ENCODE measurements at places on chromosomes 12 and 14.

GRCh38 chr12:102503056-102503681 lies 22.8 kb upstream of the IGF1 start:
- DNase-seq: no peak

DNA sequence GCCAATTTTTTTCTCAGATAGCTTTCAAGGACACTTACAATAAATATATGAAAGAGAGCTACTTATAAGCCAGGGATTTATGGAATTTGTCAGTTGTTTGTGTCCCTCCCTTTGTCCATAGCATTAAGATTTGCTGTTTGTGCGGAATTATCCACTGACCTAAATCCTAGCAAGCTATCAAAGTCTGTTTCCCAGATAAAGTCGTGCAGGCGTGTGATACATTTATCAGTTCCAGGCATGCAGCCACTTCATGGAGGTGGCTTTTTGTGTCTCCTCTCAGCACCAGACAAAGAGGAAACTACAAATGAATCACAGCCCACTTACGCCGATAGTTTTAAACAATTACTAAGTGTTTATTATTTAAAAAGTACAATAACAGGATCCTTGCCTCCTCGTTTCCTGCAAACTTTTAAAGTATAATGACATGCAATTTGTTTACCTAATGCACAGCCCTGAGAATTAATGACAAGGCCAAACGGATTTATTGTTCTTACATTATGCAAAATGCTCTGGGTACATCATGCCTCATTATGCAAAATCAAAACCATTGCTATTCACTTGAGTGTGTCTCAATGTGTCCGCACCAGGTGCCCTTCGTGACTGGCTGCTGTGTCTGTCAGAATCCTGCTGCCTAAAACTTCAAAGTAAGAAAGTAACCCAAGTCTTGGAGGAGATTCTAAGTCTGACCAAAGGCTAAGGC lies 423.2 kb downstream of the GLT1D1 start:
- no peak for DNase-seq

DNA sequence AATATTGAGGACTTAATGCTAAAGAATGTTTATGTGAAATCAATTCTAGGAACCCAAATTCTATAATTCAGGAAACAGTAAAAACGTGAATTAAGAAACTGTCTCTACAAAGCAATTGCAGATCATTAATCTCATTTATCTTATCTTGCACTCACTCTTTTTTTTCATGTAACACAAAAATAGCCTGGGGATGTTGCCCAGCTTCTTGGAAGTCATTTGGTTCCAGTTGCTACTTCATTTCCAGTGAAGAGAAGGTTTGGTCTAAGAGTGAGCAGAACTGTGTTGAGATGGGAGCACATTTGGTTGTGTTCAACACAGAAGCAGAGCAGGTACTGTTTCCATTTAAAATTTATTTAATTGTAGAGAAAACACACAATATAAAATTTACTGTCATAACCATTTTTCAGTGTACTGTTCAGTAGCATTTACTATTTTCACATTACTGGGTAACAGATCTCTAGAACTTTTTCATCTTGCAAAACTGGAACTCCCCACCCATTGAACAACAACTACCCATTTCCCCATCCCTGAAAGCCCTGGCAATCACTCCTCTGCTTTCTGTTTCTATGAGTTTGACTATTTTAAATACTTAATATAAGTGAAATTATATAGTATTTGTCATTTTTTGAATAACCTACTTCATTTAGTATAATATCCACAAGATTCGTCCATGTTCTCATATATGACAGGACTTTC lies 9.7 kb downstream of the CLEC6A start:
- DNase-seq: no peak

DNA sequence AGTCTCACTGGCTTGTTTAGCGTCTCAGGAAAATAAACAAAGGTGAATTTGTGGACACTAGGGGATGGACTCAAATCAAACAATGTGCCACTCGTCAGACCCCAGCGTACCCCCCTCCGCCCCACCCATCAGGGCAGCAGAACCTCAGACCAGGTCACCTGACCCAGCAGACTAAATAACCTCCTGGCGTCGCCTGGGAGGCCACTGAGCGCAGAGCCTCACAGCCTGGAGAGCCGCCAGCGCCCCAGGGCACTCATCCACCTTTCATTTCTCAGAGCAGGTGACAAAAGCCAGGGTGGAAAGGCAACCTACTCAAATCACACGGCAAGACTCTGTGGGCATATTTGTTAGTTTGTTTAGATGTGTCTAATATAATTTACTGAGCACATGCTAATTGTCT lies 100.9 kb downstream of the DICER1 start:
- no peak for DNase-seq

- DNase-seq: no peak
Observed at GRCh38 chr12:2384533-2385351, 332.0 kb downstream of the CACNA1C start.

DNA sequence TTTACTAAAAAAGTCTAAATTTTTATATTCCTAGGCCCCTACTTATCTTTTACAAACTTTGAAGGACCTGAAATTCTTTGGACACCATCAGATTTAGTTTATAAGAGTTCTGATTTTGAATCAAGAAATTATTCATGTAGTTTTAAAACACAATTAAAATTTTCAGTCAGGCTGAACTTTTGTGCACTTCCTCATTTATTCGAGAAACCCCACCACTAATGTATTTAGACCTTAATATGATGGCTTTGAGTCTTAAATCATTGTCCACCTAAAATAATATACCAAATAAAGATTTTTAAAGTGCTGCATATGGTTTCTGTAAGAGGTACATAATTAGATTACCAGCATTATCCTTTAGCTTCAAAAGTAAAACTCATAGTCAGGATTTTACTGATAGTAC lies 103.4 kb downstream of the PAWR start:
- DNase-seq: no peak

DNA sequence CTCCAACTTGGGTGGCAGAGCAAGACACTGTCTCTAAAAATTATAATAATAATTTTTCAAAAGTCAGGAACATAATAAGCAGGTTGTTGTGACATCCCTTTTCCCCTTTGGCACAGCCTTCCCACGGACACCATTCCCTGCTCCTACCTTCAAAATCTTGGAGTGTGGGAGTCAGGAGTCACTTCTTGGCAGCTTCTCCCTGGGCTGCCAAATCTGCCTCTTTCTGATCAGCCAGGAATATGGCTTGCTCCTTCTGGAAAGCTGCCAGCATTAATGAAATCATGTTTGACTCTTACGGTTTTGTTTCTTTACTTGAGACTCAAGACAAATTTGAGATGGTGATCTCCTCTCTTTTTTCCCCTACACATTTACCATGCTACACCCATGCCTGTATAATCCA lies 391.4 kb upstream of the SYT1 start:
- no peak for DNase-seq

DNA sequence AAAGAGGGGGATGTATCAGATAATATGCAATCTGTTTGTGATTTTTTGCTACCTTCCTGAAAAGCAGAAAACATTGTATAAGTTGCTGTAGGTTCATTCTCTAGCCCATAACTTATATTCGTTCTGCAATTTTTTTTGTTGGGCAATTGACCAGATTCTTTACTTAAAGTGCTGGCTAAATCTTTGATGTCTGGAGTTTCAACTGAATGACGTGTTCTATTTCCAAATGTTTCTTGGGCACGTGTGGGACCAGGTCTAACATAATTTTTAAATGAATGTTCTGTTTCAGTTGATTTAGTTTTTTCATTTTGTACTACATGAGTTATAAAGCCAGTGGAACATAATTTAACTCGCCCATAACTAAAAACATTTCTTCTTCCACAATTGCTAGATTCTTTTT lies 3.8 kb downstream of the MLH3 start:
- no peak for DNase-seq

GRCh38 chr12:56271031-56271430 lies 4.3 kb downstream of the COQ10A start:
- DNase-seq: no peak

GRCh38 chr12:60760965-60761364 lies 1165.1 kb downstream of the SLC16A7 start:
- no peak for DNase-seq

DNA sequence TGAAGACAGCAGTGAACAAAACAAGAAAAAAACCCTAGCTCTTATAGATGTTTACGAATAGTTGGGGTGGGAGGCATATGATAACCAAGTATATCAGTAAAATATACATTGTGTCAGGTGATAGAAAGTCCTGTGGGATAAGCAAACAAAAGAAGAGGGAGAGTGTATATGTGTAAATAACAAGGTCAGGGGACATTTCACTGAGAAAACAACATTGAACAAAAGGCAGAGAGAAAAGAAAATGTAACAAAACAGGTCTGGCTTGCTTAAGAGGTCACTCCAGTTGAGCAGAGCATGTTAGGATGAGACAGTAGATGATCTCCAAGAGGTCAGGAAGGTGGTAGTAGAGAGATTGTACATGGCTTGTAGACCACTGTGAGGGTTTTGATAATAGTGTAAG lies 304.1 kb downstream of the ACSS3 start:
- no peak for DNase-seq

- no peak for DNase-seq
Observed at GRCh38 chr12:26721800-26722199, 111.2 kb downstream of the ITPR2 start.

GRCh38 chr12:19316425-19316824 lies 122.9 kb upstream of the AEBP2 start:
- DNase-seq: no peak

Data from activated effector memory CD4-positive, alpha-beta T cell treated with Interleukin-2 at 50 U/mL for 16 hours (primary cell).